Stimulated activated CD8-positive, alpha-beta memory T cell treated with anti-CD3 and anti-CD28 coated beads, Interleukin-15, amount 100 ng/mL, for 1 hour (primary cell): ENCODE measurements at places on chromosomes 12 and 14.

- no peak for DNase-seq
Measured at GRCh38 chr12:21265932-21266331, 68.8 kb downstream of the SLCO1A2 start.

DNA sequence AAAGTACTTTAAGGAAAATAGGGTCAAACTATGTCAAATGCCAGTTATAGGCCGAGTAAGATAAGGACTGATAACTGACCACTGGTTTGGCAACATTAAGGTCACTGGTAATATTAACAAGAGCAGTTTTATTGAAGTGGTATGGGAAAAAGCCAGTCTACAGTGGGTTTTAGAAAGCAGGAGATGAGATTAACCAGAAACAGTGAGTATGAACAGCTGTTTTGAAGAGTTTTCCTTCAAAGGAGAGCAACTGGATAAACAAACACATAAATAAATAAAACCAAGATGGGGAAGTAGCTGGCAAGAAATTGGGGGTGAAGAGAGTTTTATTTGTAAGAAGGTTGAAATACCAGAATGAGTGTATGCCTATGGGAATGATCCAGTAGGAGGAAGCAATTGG, 30.3 kb downstream of the KITLG start:
- no peak for DNase-seq

DNA sequence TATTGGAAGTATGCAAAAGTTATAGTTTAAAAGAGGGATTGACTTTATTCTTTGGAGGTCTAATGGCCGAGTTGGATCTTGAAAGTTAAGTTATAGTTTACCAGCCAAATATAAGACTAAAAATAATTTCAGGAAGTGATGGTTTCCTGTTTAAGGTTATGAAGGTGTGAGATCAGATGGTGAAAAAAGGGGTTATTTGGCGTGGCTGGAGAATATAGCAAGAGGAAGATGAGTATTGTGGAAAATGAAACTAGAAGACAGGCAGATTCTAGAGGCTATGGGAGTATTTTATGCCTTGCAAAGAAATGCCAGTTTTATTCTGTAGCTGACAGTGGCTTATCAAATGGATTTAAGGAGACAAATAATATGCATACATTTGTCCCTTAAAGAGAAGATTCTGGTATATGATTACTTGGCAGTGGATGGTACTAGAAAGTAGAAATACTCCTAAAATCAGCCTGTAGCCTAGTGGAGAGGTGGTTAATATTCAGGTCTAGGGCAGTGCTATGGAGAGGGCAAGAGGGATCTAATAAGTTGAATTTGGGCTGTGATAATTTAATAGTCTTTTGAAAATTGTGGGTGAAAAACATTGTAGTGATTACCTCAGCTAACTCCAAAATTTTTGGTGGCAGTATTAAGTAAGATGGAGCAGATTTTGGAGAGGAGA, 1091.8 kb upstream of the ATXN7L3B start:
- DNase-seq, result no peak

DNA sequence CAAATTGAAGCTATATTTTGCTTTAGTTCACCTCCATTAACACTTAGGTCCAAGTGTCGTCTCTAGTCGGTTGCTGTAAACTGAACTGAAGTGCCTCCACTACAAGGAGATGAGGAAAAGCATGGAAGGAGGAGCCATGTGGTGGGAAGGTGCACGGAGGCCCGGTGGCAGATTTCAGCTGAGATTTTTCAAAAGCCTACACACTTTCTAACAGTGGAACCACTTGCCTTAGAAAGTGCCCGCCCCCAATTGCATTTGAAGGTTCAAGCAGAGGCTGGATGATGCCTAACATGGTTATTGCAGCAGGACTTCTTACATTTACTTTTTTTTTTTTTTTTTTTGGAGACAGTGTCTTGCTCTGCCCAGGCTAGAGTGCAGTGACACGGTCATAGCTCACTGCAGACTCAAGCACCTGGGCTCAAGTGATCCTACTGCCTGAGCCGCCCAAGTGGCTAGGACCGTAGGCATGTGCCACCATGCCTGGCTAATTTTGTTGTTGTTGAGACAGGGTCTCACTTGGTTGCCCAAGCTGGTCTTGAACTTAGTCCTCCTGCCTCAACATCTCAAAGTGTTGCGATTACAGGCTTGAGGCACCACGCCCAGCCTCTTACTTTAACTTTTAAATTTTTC, 27.6 kb downstream of the EML1 start:
- DNase-seq, result no peak

GRCh38 chr12:108690191-108690518, 41.2 kb downstream of the CORO1C start:
- no peak for DNase-seq

GRCh38 chr14:93379831-93380230, 32.8 kb downstream of the COX8C start:
- no peak for DNase-seq

DNA sequence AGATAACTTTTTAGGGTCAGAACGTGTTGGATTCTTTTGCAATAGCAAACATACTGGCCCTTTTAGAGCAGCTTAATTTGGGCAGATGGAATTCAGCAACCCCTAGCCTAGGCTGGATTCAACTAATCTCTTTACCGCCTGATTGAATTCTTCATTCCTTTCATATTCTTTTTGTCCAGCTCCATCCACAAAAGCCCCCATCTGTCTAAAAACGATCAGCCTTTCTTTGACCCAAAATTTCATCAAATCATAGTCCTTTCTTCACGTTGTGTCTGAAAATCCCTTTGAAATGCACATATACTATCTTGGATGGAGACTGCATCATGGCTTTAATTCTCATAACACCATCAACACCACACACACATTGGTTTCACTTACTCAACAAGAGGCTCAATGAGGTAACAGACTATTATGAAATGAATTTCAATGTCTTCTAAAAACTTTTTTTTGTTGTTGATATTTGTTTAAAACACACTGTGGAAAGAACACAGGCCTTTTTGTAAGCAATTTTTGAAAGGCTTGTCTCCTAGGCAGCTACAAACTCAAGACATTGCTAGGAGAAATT, 128.0 kb upstream of the EEA1 start:
- no peak for DNase-seq

DNA sequence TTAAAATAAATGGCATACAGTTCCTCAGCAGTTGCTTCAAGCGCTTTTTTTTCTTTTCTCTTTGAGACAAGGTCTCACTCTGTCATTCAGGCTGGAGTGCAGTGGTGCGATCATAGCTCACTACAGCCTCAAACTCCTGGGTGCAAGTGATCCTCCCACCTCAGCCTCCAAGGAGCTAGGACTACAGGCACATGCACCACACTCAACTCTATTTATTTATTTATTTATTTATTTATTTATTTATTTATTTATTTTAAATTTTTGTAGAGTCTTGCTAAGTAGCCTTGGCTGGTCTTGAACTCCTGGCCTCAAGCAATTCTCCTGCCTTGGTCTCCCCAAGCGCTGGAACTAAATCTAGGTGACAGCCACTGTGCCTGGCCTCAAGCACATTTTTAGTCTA, 132.0 kb downstream of the MED13L start:
- DNase-seq, result no peak

DNA sequence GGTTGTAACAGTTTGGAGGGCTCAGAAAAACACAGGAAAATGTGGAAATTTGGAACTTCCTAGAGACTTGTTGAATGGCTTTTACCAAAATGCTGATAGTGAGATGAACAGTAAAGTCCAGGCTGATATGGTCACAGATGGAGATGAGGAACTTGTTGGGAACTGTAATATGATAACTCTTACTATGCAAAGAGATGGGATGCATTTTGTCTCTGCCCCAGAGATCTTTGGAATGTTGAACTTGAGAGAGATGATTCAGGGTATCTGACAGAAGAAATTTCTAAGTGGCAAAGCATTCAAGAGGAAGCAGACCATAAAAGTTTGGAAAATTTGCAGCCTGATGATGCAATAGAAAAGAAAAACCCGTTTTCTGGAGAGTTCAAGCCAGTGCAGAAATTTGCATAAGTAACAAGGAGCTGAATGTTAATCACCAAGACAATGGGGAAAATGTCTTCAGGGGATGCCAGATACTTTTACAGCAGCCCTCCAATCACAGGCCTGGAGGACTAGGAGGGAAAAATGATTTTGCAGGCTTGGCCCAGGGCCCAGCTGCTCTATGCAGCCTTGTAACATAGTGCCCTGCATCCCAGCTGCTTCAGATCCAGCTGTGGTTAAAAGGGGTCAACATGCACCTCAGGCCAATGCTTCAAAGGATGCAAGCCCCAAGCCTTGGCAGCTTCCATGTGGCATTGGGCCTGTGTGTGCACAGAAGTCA, 572.7 kb upstream of the ATP2B1 start:
- DNase-seq, result no peak

DNA sequence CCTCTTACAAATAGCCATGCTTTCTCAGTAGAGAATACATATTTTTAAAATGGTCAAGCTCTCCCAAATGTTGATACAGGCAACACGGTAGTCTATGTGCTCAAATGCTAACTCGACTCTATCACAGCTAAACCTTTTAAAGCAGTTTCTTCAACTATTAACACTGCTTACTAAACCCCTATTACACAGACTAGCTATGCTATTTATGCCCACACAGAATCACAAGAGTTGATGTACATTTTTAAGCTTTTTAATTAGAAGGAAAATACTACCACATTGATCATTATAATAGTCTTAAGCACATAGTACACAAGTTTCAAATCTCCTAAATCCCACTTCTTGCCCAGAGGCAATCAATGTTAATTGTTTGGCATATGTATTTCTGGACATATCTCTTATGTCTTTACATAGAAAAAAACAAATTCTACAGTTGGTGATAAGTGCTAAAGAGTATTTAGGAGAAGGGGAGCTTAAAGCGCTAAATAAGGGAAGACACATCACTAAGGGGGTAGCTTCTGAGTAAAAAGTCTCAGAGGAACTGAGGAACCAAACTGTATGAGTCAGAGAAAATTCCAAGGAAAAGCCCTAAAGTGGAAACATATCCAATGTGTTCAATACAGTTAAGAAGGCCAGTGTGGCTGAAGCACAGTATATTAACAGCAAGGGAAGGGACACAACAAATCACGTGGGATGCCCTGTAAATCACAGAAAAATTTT, 13.7 kb downstream of the HNRNPC start:
- no peak for DNase-seq

GRCh38 chr12:29531471-29531870, 34.0 kb upstream of the OVCH1 start:
- DNase-seq, result no peak

DNA sequence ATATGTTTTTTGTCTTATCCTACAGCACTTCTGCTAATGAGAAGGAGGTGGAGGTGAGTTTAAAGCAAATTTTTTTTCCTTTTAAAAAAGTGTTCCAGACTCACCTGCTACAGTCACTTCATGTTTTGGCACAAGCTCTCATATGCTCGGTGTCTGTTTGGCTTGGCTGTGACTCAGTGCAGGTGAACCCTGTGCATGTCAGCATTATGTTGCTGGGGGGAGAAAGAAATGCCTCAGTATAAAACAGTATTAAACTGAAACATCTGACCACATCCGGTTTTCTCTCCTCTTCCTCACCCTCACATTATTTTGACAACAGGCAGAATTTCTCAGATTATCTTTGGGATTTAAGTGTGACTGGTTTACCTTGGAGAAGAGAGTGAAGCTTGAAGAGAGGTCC, 105.2 kb downstream of the DNAI7 start:
- DNase-seq, result no peak

- DNase-seq, result no peak
Measured at GRCh38 chr12:107465625-107466024, 220.0 kb upstream of the PWP1 start.

- no peak for DNase-seq
Measured at GRCh38 chr12:112546996-112547395, 128.2 kb downstream of the PTPN11 start.

- DNase-seq, result no peak
Measured at GRCh38 chr12:56991319-56992246, 14.8 kb downstream of the ZBTB39 start.

GRCh38 chr12:51334764-51335163, 10.8 kb upstream of the BIN2 start:
- no peak for DNase-seq
